Fibroblast of skin of back (primary cell): ENCODE measurements at places on chromosomes 1 and 21.

DNA sequence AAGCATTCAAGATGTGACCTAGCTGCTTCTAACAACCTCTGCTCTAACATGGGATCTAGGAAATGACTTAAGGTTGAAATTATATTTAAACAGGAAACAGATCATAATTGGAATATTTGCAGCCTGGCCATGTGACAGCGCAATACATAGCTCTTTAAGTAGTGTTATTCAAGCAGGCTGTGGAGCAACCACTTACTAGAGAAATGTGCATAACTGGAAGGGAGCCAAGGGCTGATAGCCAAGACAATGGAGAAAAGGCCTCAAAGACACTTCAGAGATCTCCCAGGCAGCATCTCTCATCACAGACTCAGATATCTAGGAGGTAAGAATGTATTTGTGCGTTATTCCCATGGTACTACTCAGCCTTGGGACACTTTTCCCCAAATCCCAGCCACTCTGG, 823.0 kb upstream of the PRMT6 start:
- DNase-seq = peak; percentile 41

DNA sequence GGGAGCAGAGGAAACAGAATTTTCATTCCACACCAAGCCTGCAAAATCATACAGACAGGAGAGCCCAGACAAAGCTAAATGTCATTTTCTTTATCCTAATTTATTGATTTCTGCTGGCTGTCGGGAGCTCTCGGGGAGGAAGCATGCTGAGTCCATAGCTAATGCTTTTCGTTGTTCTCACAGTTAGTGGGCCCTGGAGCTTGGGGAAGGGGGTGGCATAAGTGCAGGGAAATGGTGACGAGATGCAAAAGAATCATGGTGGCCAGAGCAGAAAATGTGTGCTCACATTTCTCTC, 202.4 kb downstream of the TOMM20 start:
- no peak for DNase-seq

- DNase-seq = peak; percentile 7
Measured at GRCh38 chr21:46347791-46348381, 23.9 kb downstream of the PCNT start.

DNA sequence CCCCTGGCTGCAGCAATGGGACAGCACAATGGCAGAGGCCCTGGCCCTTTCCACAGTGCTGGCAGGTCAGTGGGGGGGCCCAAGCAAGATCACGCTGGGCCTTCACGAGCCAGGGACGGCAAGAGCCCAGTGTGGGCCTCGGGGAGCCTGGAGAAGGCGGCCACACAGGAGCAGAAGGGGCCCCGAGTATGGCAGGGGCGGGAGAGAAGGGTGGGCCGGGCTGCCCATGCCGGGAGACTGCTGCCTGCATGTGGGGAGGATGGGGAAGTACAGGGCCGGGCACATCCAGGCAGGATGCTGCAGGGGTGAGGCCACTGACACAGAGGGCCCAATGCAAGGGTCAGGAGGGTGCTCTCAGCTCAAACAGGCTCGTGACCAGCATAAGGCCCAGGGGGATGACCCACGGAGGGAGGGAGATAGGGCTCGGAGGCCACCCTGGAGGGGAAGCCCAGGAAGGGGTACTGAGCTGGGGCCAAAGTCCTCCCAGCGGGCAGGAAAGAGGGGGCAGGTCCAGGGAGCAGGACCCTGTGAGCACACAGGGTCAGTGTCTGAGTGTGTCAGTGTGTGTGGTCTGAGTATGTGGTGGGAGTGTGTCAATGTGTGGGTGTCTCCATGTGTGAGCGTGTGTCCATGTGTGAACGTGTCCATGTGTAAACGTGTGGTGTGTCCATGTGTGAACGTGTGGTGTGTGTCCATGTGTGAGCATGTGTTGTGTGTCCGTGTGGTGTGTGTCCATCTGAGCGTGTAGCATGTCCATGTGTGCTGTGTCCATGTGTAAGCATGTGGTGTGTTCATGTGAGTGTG, 13.1 kb downstream of the SLC19A1 start:
- no peak for DNase-seq

DNA sequence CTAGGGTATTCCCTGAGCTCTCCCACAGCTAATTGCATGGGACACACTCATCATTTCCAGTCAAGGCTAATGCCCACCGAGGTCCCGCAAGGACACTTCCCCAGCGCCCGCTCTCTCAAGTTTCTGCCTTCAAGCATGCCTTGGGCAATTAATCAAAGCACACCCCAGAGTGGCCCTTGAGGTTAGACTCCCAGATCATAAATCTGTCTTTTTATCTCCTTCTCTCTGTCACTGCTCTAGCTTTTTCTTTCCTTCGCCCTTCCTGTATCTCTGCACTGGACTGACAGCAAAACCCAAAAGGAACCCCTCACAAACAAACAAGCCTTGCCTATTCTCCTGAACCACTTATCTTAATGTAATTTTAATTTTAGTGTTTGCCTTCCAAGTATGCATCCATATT, 7.9 kb upstream of the EXOSC10 start:
- no peak for DNase-seq

DNA sequence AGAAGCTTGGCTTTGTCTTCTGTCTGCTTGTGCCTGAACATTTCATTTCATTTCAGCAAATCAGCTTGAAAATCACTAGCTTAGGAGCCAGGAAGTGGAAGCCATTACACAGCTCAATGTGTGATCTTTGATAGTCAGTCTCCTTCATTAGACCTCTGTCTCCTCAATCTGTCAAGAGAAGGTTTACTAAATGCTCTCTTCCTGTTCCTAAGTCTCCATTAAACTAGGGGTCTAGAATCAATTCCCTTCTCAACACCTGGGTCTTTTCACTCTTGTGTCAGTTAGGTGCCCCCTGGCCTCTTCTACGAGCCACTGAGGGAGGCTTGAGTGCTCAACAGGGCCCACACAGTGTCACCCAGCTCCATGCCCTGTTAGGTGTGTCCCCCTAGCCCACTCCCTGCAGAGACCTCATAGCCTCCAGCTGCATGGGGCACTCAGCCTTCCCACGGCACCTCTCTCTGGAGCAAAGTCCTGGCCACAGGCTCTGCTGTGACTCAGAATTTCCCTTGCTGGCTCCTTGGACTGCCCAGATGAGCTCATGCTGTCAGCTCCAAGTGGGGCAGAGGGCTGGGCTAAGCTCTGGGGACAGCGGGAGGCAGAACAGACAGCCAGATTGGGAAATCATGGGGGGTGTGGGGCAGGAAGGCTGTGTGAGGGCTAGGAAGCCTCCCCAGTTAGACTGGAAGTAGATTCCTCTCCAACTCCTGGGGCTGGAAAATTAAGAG, 115.7 kb upstream of the IPO9 start:
- peak; percentile 100 for DNase-seq

- no peak for DNase-seq
Measured at GRCh38 chr1:24020470-24020869, 40.3 kb upstream of the SRSF10 start.

DNA sequence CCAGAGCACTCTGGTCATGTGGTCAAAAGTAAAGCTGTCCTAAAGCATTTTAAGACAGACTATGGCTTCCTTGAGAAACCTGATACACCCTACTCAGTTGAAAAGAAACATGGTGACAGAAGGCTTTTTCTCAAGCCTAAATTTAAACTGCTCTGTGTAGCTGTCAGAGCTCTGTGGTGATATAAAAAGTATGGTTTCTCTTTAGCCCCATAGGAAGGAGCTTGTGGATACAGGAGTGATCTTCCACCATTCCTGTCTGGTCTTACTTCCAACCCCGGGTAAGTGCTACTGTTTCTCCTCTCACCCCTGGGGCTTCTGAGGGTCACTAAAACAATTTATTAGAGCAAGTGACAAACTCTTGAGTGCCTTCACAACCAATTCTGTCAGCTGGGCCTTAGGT, 8.5 kb downstream of the TP53BP2 start:
- DNase-seq = no peak

DNA sequence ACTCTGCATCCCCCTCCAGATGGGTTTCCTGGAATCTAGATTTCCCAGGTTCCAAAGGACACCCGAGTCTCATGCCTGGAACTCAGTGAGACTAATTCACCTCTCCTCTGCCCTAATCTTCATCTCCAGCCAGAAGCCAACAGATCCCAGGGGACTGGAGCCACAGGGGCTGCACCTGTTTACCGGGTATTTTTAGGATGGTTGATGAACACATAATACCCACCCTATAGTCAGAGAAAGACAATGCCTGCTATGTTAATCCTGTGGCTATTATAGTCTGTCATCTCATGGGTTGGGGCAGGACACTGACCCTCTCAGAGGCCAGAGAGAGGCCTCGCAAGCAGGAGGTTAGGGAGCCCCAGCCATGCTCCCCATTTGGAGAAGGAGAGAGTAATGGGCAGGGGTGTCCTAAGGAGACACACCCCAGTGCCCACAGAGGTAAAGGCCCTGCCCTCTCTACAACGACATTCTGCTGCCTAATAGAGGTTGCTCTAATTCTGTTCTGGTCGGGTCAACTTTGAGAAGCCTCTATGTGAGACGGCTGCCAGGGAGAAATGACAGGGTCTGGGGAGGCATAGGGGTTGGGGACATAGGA, 1.0 kb upstream of the TNNI1 start:
- DNase-seq = no peak

- no peak for DNase-seq
Measured at GRCh38 chr1:184031409-184032107, 6.0 kb downstream of the COLGALT2 start.

- no peak for DNase-seq
Measured at GRCh38 chr1:204286831-204287421, 72.8 kb downstream of the PLEKHA6 start.

DNA sequence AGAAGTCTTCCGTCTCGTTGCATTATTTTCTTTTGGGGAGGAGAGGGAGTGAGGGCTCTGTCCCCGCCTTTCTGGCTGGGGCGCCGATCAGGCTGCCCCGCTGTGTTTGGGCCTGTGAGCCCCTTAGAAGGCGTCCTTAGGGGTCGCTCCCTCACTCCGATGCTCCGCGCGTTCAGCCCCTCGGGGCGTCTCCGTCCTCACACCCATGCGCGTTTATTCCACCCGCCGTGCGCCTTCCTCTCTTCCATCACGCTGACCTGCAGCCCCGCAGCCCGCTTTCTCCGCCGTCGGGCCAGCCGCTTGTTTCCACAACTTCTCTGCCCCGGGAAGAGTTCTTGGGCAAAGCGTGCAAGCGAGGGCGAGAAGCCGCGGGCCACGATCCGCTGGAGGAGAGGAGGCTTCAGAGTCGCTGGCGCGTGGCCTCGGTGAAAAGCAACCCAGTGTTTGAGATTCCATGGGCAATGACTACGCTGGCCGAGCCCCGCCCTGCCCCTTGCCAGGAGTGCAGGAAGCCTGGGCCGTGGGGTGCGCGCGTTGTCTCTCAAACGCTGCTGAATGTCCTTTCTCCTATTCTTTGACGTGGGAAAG, 27.7 kb downstream of the TRIM11 start:
- peak; percentile 34 for DNase-seq

GRCh38 chr1:156502391-156502893, 1.9 kb upstream of the MEF2D start:
- no peak for DNase-seq

DNA sequence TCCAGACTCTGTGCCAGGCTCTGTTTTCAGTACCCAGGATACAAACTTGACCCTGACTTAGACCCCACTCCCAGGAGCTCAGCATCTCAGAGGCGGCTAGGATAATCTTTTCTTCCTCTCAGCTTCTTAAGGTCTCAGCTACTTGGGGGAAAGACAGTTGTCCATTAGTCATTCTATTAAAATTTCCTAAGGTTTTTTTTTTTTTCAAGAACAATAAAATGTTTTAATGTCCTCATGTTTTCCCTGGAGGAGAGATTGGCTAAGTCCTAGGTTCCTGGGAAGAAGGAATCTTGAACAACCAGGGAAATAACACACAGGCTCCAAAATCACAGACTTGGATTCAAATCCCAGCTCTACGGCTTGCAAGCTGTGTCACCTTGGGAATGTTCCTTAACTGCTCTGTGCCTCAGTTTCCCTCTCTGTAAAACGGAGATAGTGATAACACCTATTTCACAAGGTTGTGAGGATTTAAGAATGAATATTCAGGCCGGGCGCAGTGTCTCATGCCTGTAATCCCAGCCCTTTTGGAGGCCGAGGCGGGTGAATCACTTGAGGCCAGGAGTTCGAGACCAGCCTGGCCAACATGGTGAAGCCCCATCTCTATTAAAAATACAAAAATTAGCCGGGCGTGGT, 33.0 kb downstream of the CDK18 start:
- peak; percentile 26 for DNase-seq

DNA sequence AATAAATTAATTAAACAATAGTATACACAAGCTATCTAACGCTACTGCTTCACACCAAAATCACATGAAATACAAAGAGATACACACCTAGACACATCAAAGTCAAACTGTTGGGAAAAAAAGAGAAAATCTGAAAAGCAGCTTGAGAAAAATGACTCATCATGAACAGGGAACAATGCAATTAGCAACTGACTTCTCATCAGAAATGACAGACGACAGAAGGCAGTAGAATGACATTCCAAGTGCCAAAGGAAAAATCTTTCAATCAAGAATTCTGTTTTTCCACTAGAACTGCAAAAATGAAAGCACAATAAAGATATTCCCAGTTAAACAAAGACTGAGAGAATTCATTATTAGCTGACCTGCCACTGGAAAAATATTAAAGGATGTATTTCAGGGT, 57.2 kb downstream of the CAPN9 start:
- no peak for DNase-seq

DNA sequence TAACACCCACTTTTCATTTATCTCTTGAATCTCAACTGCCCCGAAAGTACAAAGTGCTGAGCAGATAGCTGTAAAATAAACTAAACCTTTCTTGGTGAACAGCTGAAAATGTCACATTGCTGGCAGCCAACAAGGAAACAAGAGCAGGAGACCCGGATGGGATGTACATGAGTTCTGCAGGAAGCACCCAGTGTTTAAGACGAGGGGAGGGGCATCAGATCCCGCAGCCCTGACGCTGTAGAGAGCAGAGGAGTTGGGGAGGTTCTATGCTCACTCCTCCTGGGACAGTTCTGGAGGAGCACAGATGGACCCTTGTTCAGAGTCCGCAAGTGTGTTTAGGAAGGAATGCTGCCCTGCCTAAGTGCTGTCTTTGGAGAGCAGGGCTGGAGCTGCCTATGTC, 32.0 kb upstream of the EPHA8 start:
- DNase-seq = no peak

- no peak for DNase-seq
Measured at GRCh38 chr1:41641941-41642527, 157.6 kb upstream of the EDN2 start.

- DNase-seq = peak; percentile 29
Measured at GRCh38 chr1:88608139-88608943, 75.7 kb upstream of the PKN2 start.

- peak; percentile 9 for DNase-seq
Measured at GRCh38 chr1:172381946-172382345, 38.5 kb upstream of the C1orf105 start.

DNA sequence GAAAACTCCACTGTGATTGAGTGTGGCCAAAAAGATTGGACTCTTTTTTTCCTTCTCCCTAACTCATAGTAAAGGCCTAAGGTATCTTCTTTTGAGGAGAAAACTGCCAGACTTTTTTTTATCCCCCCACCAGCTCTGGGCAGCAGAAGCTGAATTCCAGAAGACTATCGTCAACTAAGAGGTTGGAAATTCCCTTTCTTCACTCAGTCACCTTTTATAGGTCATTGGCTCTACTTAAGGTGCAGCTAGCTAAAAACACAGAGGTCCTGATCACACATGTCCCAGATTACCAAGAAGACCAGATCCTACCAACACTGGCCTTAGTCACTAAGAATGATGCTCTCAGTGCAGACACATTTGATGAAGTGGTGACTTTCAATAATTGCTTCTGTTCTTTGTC, 1441.2 kb downstream of the PLA2G4A start:
- DNase-seq = no peak

GRCh38 chr1:1222575-1223225, 8.7 kb upstream of the TNFRSF4 start:
- no peak for DNase-seq

- DNase-seq = no peak
Measured at GRCh38 chr1:169115891-169116585, 9.5 kb downstream of the ATP1B1 start.
